Hematopoietic multipotent progenitor cell treated with erythropoietin and hydrocortisone succinate and interleukin-3 and kit ligand, for 6 days (in vitro differentiated cells): ENCODE measurements at places on chromosomes 11 and 22.
A peak's percentile ranks its signal among the peaks of the same experiment; 100 is the strongest.

DNA sequence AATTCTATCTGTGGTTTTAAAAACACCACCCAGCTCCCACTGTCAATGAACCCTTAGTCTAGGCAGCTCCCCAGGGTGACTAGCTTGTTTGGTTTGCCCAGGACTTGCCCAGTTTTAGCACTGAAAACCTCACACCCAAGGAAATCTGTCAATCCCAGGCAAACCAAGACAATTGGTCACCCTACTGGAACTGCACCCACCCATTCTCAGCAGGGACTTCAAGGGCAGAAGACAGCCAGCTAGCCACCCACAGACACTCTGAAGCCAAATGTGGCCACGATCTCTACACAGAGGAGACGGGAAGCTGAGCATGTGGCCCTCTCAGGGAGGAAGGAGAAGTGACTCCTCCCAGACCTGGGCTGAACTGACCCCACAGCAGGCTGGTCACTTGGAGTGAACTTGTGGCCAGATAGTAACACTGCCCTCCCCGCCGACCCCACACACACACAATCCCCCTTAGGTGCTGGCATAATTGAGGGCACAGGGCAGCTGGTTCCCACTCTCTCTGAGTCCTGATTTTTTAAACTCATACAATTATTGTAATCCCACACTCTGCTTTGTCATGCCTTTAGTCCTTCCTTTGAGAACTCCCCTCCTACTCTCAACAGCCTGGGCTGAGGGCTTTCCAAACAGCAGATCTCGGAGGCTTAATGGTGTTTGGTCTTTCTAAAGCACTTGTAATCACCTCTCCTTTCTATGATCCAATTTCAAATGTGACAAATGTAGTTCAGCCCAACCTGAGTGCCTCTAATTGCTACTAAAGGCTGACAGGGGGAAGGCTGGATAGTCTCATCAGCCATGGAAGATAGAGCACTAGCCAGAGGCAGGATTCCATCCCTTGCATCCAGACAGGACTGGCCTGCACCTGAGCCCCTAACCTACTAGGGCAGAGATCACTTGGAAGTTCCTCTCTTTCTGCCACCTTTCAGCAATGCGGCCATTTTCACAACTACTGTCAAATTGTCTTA, 74.7 kb upstream of the DRD2 start:
- DNase-seq = no peak

DNA sequence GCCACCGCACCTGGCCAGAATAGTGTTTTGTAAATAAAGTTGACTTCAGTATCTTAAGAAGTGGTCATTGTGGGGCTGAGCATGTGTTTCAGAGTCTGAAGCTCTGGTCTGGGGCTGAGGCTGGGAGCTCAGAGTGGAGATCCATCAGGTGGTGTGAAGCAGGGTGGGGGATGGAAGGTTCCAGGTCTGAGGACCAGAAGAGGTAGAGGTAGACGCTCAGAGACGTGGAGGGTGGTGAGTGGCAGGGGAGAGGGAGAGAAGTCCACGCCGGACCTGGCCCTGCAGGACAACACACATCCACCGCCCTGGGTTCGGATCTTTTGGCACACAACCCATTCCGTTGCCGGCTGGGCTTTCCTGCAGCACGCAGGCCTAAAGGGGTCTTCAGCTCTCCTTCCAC, 40.7 kb downstream of the ARHGAP8 start:
- DNase-seq = no peak

GRCh38 chr11:58965246-58965985, 26.1 kb downstream of the GLYATL1 start:
- no peak for DNase-seq

DNA sequence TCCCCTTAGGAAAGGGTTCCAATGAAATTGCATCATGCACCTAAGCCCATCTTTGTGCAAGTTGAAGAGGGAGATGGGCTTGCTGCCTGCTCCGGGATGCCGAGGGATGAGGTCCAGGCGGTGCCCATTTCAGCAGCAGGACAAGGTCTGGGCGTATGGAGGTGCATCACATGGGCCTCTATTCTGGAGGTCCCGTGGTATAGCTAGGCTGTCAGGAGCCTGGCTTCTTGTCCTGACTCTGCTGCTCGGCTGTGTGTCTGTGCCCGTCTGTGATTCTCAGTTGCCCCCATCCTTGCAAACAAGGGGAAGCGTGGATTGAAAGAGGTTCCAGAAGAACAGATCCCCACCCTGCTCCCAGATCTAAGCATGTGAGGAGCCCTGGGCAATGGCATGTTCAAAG, 130.0 kb downstream of the OSBP2 start:
- DNase-seq = no peak

- DNase-seq = no peak
Observed at GRCh38 chr11:44088377-44088776, 7.1 kb upstream of the EXT2 start.

DNA sequence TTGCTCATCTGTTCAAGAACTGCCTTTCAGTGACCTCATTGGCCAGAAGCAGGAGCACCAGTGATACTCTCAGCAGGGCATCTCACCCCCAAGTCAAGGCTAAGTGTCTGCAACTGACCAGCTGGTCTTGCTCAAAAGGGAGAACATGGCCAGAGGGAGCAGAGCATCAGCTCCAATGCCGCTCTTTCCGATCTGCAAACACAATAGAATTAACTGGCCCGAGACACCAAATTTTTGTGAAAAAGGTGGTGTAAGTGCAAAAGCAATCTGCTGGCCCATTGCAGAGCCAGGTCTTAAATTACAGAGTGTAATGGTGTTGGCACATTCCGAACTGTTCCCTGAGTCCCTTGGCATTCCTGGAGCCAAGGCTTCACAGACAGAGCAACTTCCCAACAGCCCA, 97.0 kb downstream of the PKNOX2 start:
- no peak for DNase-seq

- DNase-seq = peak; percentile 80
Observed at GRCh38 chr11:13782390-13783075, 114.1 kb downstream of the FAR1 start.

DNA sequence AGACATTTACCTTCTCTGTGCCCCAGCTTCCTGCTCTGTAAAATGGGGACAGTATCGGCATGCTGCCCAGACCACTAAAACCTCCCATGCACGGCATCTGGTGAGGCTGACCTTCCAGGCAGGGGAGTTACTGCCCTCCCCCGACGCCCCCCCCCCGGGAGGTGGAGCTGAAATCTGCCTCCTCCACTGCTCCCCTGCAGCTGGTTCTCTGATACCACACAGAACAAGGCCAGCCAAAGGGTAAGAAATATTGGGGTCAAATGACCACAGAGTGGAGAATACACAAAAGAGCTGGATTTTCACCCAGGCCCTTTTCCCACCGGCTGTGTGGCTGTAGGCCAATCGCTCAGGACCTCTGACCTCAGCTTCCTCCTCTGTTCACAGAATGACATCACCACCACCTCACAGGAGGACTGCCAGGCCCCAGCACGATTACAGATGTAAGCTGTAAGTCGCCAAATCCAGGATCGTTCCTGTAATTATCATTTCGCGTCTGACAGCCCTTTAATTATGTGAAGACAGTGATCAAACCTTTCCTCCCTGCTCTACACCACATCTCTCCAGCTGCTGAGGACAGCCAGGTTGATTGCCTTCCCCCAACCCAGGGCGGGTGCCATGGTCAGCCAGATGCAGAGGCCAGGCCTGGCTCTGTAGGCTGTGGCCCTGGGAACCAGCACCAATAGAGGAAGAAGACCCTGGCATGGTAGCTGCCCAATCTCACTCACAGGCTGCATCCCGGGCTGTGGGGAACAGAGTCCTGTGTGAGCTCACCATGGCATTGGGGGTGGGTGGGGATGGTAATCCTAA, 35.7 kb upstream of the KLHL35 start:
- no peak for DNase-seq

DNA sequence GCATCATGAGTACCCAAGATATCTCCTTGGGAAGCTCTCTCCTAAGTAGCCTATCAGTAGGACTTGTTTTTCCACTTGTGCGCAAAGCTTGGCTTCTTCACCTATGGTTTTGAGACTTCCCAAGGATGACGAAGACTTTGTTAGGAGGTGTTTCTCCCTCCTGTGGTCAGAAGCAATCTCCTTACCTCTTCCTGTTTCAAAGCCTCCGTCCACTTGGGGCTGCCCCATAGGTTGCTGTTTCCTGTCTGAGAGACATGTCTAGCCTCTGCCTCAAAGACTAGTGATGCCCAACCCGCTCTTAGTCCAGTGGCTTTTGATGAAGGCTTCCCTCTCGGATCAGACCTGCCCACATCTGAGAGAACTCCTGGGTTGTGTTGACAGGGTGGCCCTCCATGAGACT, 92.9 kb downstream of the TRAF6 start:
- DNase-seq = no peak

GRCh38 chr22:44172370-44173108, 8.2 kb upstream of the PARVG start:
- peak; percentile 81 for DNase-seq

DNA sequence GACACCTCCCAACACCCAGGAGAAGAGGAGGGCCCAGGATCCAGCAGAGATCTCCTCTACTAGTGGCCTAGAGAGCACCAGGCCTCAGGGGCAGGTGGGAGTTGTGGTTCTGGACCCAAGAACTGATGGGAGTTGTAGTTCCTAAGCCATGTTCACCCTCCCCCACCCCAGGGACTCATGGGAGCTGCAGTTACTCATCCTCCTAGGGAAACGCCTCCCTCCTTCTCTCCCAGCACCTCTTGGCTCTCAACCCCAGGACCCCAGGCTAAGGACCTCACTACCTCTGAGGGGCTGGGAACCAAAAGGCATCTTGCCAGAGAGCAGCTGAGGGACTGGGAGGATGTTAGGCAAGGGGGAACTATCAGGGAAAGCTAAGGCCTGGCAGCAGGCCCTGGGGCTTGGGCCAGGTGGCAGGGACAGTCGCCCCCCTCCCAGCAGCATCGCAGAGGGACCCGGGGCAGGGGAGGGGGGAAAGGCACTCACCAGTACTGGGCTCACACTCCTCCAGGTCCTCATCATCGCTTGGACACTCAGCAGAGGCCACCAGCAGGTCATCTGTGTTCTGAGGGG, 28.9 kb downstream of the SLC22A12 start:
- peak; percentile 55 for DNase-seq

DNA sequence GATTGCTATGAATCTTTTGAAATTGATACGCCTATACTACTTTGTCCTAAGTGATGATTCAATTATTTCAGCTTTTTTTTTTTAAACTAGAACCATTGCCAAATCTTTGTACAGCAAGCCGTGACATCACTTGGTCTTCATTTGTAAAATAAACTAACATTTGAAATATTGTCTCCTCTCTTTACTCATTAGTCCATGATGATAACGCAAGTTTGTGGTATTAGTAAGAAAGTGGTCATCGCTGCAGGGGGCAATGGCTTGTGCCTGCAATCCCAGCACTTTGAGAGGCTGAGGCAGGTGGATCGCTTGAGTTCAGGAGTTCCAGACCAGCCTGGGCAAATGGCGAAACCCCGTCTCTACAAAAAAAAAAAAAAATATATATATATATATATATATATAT, 12.9 kb upstream of the ARHGAP42 start:
- no peak for DNase-seq

DNA sequence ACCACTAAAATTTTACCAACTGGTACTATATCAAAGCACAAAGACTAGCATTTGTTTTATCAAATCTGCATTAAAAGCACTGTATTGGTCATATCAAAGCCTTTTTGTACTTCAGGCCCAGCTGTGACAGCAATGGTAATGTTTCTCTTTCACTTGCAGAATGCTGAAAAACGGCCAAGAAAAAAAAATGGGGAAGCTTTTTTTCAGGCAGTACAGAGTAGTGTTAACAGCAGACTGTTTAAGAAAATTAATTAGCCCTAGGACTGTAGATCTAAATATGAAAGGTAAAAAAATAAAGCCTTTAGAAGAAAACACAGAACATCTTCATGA, 33.3 kb downstream of the DENND5A start:
- peak; percentile 57 for DNase-seq

- DNase-seq = no peak
Observed at GRCh38 chr11:69064394-69064957, 15.7 kb downstream of the TPCN2 start.

DNA sequence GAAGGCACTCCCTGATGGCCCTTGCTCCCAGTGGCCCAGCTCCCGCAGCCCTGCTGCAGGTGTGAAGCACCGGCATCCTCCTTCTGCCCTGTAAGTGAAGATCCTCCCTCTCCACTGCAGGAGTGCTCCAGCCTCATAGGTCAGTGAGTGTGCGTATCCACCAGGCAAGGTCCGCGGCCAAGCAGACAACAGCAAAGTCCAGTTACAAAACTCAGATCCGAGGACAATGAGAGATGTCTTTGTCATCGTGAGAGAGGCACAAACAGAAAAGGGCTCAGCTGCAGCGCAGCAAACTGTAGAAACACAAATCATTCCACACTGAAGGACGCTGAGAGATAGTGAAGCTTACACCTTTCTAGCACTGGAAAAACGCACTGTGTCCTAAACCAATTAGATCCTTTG, 46.1 kb downstream of the MYH9 start:
- no peak for DNase-seq

- DNase-seq = no peak
Observed at GRCh38 chr22:18115906-18116371, 5.3 kb downstream of the TUBA8 start.

GRCh38 chr11:1555713-1556153, 16.3 kb downstream of the DUSP8 start:
- no peak for DNase-seq

DNA sequence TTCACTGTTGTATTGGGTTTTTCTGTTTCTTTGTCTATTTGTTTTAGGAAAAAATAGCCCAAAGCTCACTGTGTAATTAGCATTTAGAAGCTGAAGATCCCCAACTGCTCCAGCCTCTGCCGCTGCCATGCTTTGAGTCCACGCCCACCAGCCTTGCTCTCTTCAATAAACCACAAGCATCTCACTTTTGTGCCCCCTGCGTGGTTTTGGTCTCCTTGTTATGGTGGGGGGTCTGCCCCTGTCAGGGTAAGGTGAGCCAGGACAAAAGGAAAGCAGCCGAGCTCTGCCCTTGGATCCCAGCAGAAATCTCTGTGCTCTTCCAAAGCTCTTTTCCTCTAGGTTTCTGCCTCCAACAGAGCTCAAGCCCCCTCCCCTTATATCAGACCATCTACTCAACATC, 4.2 kb downstream of the SCGB1A1 start:
- no peak for DNase-seq

DNA sequence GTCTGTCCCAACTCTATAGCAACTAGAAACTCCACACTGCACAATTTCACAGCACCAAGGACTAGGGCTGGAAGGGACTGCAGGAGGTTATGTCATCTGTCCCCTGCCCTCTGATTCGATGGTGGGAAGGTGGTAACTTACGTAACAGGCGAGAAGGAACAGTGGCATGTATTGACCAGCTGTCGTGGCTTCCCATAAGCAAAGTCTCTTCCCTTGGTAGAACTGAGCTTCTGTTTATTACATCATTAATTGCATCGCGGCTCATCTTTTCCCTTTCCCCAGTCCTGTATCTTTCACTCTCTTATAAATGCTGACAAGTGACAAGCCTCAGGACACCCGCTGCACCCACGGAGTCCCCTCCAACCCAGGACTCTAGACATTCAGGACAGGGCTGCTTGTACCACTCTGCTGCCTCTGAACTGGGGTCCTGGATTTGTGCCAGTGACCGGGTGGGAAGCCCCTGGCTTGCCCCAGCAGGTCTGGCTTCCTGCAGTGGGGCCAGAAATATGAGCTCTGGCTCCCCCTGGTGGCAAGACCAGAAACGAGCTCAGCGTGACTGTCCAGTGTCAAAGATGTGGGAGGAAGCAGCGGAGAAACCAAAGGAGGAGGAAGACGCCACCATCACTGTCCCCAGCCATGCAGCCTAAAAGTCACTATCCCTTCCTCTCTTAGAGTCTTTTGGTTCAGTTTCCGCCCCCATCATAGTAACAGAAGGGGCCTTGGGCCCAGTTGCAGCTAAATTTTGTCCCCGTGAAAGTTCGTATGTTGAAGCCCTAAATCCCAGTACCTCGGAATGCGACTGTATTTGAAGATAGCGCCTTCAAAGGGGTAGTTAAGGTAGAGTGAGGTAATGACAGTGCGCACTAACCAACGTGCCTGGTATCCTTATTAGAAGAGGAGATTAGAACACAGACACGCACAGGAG, 84.5 kb downstream of the ISX start:
- DNase-seq = peak; percentile 72
